ENCODE measurements at places on chromosomes 1 and 21.

- no peak for DNase-seq
Observed at GRCh38 chr1:232704256-232704655, 74.3 kb upstream of the SIPA1L2 start.

GRCh38 chr1:95287825-95288224 is 53.8 kb downstream of the RWDD3 start:
- DNase-seq: no peak

DNA sequence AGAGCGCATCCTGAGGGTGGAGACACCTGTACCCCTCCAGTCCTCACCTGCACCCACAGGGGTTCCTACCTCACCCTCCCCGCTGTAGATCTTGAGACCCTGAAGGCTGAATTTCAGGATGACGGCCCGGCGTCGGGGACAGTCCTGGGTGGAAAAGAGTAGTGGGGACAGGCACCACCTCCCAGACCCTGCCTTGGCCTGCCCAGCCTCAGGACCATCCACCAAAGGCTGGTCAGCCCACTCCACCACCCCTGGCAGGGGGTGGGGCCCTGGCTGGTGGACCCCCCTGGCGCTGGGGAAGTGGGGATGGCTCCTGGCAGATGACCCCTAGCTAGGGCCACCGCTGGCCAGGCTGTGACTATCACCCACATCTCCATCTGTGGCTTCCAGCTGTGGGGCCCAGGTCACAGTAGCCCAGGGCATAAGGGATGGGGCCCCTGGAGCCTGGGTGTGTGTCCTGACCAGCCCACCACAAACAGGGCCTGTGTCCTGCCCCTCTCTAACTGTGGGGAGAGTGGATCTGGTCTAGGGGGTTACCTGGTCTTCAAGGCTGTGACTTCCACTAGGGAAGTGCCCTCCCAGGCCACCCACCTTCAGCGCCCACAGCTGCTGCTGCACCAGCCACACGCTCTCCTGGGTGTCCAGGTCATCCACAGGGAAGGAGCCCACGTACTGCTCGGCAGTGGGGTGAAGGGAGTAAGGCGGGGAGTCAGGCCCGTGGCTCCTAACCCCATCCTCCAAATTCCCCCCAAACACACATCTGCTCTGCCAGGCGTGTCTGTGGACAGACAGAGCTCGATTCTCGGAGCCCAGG is 5.4 kb downstream of the SH2D5 start:
- no peak for DNase-seq

DNA sequence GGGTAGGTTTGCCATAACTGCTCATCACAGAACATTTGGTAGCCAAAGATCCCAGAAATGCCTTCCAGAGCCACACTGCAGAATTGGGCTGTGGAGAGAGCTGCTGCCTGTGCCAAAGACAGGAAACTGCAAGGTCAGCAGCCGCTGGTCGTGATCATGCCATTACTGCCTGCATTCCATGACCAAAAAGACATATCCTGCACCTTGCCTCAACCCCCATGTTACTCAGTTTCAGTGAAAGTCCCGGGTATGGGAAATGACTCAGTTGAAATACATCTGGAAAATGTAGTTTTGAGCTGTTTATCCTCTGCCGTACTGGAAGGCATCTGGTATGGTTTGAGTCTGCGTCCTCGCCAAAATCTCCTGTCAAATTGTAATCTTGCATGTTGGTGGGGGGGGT is 161.7 kb downstream of the FCRL5 start:
- no peak for DNase-seq

DNA sequence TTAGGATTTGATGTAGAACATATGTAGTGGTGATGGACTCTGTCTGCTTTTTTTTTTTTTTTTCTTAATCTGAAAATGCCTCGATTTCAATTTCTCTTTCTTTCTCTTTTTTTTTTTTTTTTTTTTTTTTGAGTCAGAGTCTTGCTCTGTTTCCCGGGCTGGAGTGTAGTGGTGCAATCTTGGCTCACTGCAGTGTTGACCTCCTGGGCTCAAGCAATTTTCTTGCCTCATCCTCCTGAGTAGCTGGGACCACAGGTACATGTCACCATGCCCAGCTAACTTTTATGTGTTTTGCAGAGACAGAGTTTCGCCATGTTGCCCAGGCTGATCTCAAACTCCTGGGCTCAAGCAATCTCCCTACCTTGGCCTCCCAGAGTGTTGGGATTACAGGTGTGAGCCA is 17.4 kb downstream of the MAST2 start:
- no peak for DNase-seq

All from NCI-H524 (cell line).